ENCODE measurements at places on chromosomes 5 and 9. TPM values are rescaled to one million over a fixed set of nuclear protein-coding genes. Genes with fewer than 3 reads are reported as not detected.

DNA sequence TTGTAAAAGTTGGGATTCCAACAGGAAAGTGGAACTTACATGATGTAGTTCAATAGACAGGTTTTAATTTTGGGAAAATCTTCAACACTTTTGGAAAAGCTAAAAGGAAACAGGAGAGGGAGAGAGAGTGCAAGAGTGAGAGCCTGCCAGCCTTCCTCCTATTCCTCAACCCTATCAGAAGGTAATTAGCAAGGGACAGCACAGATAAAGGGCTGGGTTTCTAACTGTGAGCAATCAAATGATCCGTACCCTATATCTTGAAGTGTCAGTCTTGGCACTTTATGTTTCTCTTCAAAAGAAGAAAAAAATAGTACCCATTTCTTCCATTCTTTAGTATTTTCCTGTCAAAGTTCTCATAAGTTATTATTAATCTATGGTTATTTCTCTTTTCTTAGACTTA is 79.4 kb downstream of the FER start:
- H3K4me3 ChIP-seq, result no peak overlapping the region
- H3K27ac ChIP-seq, result no peak overlapping the region
- H3K36me3 ChIP-seq, result no peaks in the 10 kb centered on the region
- DNase-seq, result no peak

- no peak overlapping the region for H3K4me3 ChIP-seq
- no peak overlapping the region for H3K27ac ChIP-seq
- no peaks in the 10 kb centered on the region for H3K27me3 ChIP-seq
- DNase-seq, result no peak
- H3K4me1 ChIP-seq, result no peaks in the 10 kb centered on the region
Observed at GRCh38 chr5:60232036-60232795, 338.7 kb upstream of the PDE4D start.

- no peak for DNase-seq
- no peak overlapping the region for H3K27ac ChIP-seq
- H3K4me1 ChIP-seq, result peaks cover 20% of the 10 kb centered on the region
- no peaks in the 10 kb centered on the region for H3K36me3 ChIP-seq
- H3K4me3 ChIP-seq, result no peak overlapping the region
- no peaks in the 10 kb centered on the region for H3K27me3 ChIP-seq
Observed at GRCh38 chr9:100222674-100223073, 123.6 kb downstream of the INVS start.

UBQLN1 gene
- 71.6 TPM for total RNA-seq

Measured in GM12878 (cell line).